ENCODE measurements at places on chromosomes 4 and X. TPM values are rescaled to one million over a fixed set of nuclear protein-coding genes. Genes with fewer than 3 reads are reported as not detected.
A peak's percentile ranks its signal among the peaks of the same experiment; 100 is the strongest.

Gene NEUROG2
- not detected for total RNA-seq

Gene ARMCX4
- 17.0 TPM for total RNA-seq

Gene AMTN
- total RNA-seq: not detected

Gene CDKN2AIP
- total RNA-seq: 24.0 TPM

Gene BGN
- total RNA-seq: 1.2 TPM

Gene UBA6
- total RNA-seq: 72.2 TPM

Gene CT45A3
- total RNA-seq: not detected

DNA sequence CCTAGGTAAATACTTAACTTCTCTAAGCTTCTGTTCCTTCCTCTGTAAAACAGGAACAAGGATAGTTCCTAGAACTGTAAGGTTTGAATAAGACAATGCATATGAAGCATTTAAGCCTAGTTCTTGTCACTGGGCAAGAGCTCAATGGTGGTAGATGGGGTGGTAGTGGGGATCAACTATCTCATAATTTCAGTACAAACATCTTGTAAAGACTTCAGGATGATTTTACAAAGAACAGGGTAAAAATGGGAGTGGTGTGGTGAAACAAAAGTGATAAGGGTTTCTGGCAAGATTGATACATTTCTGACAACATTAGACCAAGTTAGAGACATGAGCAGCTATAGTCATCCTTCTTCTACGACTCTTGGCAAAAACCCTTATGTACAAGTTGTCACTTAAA, 137.8 kb downstream of the SCFD2 start:
- no peaks in the 10 kb centered on the region for H3K4me1 ChIP-seq
- no peaks in the 10 kb centered on the region for H3K27me3 ChIP-seq
- H3K36me3 ChIP-seq: no peaks in the 10 kb centered on the region
- no peak overlapping the region for H3K4me3 ChIP-seq
- DNase-seq: no peak

- H3K4me3 ChIP-seq: no peak overlapping the region
- no peak overlapping the region for H3K27ac ChIP-seq
- no peaks in the 10 kb centered on the region for H3K36me3 ChIP-seq
- no peak for DNase-seq
- no peaks in the 10 kb centered on the region for H3K27me3 ChIP-seq
- no peaks in the 10 kb centered on the region for H3K4me1 ChIP-seq
These were observed 476.4 kb upstream of the FSTL5 start for GRCh38 chr4:162640152-162640551.

GRCh38 chr4:13537011-13537831, 7.1 kb downstream of the NKX3-2 start:
- no peak overlapping the region for H3K27ac ChIP-seq
- no peak overlapping the region for H3K4me3 ChIP-seq
- no peak for DNase-seq
- H3K36me3 ChIP-seq: no peaks in the 10 kb centered on the region
- peaks cover 99% of the 10 kb centered on the region for H3K27me3 ChIP-seq
- H3K4me1 ChIP-seq: peaks cover 4% of the 10 kb centered on the region

DNA sequence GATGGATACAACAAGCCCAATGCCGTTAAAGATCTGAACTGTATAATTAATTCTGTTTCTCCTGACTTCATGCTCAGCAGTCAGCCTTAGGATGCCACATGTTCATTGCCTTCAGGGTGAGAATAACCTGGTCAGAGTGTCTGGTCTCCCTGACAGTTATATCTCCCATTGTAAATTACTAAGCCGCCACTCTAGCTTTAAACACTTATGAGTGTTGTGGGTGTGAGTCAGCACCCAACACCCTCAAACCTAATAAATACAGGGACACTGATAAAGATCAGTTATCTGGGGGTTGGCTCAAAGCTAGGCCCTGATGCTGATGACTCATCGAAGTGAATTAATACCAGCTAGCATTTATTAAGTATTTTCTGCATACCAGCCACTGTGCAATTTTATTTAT, 64.9 kb upstream of the DYNLT3 start:
- no peaks in the 10 kb centered on the region for H3K36me3 ChIP-seq
- no peaks in the 10 kb centered on the region for H3K27me3 ChIP-seq
- no peaks in the 10 kb centered on the region for H3K4me1 ChIP-seq
- no peak overlapping the region for H3K4me3 ChIP-seq
- H3K27ac ChIP-seq: no peak overlapping the region

DNA sequence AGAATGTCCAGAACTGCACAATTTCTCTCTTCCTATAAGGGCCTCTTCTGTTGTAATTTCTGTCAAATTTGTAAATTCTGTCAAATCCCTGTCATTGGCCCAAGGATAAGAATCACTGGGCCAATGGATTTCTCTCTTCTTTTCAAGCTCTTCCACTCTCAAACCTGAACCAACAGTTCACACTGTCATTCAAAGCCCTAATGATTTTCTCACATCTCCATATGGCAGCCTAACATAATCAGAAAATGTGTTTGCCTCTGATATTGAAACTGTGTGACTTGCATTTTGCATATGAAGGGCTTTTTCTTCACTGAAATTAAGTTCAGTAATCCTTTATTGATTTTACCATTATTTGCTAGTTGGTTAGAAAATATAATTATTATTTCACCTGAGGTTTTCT, 1349.1 kb downstream of the FSTL5 start:
- no peak for DNase-seq
- no peaks in the 10 kb centered on the region for H3K4me1 ChIP-seq
- no peak overlapping the region for H3K4me3 ChIP-seq
- H3K27ac ChIP-seq: no peak overlapping the region
- no peaks in the 10 kb centered on the region for H3K27me3 ChIP-seq
- no peaks in the 10 kb centered on the region for H3K36me3 ChIP-seq

GRCh38 chr4:74659576-74660411, 134.5 kb downstream of the BTC start:
- H3K4me1 ChIP-seq: no peaks in the 10 kb centered on the region
- no peak overlapping the region for H3K4me3 ChIP-seq
- H3K27ac ChIP-seq: peak overlapping the region; percentile 44
- no peaks in the 10 kb centered on the region for H3K36me3 ChIP-seq
- H3K27me3 ChIP-seq: no peaks in the 10 kb centered on the region

DNA sequence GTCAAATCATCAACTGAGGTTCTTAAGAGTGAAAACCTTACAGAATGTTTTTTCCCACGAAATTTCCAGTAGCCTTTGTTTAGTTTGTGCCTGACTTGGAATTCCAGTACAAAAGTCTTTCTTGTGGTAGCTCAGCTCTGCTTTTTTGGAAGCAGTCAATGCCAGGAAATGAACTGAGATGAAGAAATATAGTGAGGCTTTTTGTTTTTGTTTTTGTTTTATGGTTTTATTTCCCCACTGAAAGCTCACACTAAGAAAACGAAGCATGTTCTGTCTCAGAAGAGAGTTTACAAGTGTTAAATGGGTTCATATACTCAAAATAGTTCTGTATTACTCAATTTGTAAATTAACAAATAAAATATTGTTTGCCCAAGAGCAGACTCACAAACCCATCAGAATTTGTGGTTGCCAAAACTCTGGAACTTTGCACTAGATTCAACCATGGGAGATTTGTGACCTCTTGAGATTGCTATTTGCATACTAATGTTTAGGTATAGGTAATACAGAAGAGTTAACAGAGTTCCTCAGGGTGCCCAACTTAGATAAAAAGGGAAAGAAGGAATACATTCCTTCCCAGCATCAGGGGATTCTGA, 1060.8 kb downstream of the FAT4 start:
- H3K27ac ChIP-seq: no peak overlapping the region
- no peaks in the 10 kb centered on the region for H3K27me3 ChIP-seq
- no peaks in the 10 kb centered on the region for H3K4me1 ChIP-seq
- no peak for DNase-seq

- no peak overlapping the region for H3K4me3 ChIP-seq
- peaks cover 16% of the 10 kb centered on the region for H3K36me3 ChIP-seq
- H3K4me1 ChIP-seq: no peaks in the 10 kb centered on the region
- no peaks in the 10 kb centered on the region for H3K27me3 ChIP-seq
These were observed 174.3 kb downstream of the ADGRL3 start for GRCh38 chr4:61374447-61374891.

DNA sequence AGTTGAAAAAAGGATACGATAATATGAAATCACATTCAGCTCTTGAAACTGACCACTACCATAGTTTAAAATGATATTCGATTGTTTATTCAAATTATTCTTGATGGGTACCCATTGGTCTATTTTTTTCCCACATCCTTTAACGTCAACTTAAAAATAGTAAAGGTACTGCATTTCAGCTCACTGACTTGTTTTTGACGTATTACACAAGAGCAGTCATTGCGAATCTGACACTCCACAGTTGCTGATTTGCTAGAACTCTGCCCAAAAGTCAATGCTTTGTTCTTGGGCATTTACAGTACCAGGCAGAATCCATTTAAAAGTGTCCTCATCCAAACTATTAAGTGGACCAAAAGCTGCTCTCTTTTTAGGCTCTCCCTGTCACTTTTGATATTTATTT, 1.2 kb upstream of the PDS5A start:
- no peaks in the 10 kb centered on the region for H3K27me3 ChIP-seq
- H3K4me3 ChIP-seq: peak overlapping the region; percentile 14
- no peaks in the 10 kb centered on the region for H3K4me1 ChIP-seq
- H3K27ac ChIP-seq: no peak overlapping the region
- peaks cover 19% of the 10 kb centered on the region for H3K36me3 ChIP-seq
- no peak for DNase-seq

DNA sequence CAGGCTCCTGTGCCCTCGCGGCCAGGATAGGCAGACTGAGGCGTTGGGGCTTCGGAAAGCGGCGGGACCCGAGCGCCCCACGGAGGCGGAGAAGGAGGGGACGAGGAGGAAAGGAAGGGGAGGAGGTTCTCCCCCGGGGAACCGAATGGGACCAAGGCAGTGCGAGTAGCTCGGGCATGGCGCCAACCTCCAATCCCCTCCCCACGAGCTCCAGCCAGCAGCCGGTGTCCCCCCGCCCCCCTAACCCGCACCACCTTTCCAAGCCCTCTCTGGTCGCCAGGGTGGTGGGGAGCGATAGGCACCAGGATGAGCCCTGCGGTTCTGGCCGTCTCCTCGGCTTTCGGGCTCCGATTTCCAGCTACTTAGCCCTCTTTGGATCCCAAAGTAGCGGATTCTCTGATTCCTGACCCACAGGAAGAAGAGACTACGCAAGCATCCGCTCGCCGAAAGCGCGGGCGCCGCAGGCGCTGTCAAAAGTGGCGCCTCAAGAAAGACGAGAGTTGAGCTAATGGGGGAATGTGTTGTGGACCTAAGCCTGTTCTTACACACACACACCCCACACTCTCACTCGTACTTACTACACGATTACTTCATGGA, 15.2 kb upstream of the ZIC3 start:
- peaks cover 10% of the 10 kb centered on the region for H3K4me1 ChIP-seq
- DNase-seq: peak; percentile 51
- H3K36me3 ChIP-seq: peaks cover 2% of the 10 kb centered on the region
- no peak overlapping the region for H3K27ac ChIP-seq
- H3K27me3 ChIP-seq: peaks cover 35% of the 10 kb centered on the region
- H3K4me3 ChIP-seq: peak overlapping the region; percentile 46

DNA sequence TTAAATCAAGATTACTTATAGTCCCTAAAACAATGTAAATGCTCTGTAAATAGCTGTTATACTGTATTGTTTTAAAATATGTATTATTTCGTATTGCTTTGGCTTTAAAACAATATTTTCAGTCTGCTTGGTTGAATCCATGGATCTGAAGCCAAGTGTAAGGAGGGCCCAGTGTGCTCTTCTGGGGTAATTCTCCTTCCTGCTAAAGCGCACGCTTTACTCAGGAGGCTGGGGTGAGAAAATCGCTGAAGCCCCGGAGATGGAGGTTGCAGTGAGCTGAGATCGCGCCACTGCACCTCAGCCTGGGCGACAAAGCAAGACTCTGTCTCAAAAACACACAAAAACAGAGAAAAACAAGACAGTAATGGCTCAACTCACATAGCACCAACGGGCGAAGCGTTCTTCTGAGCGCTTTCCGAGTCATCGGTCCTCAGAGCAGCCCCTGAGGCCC, 391 bp upstream of the IDUA start:
- no peak overlapping the region for H3K27ac ChIP-seq
- no peaks in the 10 kb centered on the region for H3K27me3 ChIP-seq
- no peaks in the 10 kb centered on the region for H3K36me3 ChIP-seq
- no peak for DNase-seq

- DNase-seq: no peak
- no peak overlapping the region for H3K27ac ChIP-seq
- H3K27me3 ChIP-seq: no peaks in the 10 kb centered on the region
- H3K4me1 ChIP-seq: no peaks in the 10 kb centered on the region
- no peak overlapping the region for H3K4me3 ChIP-seq
These were observed 55.5 kb upstream of the LNX1 start for GRCh38 chr4:53646795-53647194.

- peak; percentile 46 for DNase-seq
- no peak overlapping the region for H3K4me3 ChIP-seq
- H3K27me3 ChIP-seq: no peaks in the 10 kb centered on the region
- H3K36me3 ChIP-seq: peaks cover 7% of the 10 kb centered on the region
- 0 out of 2 replicates have a peak, but pooled peaks cover 3% of the 10 kb centered on the region for H3K4me1 ChIP-seq
These were observed 253.2 kb downstream of the SPRY1 start for GRCh38 chr4:123649645-123650391.

- H3K4me3 ChIP-seq: no peak overlapping the region
- no peaks in the 10 kb centered on the region for H3K36me3 ChIP-seq
- H3K4me1 ChIP-seq: no peaks in the 10 kb centered on the region
- DNase-seq: no peak
These were observed 15.2 kb downstream of the ADRA2C start for GRCh38 chr4:3781193-3781886.

DNA sequence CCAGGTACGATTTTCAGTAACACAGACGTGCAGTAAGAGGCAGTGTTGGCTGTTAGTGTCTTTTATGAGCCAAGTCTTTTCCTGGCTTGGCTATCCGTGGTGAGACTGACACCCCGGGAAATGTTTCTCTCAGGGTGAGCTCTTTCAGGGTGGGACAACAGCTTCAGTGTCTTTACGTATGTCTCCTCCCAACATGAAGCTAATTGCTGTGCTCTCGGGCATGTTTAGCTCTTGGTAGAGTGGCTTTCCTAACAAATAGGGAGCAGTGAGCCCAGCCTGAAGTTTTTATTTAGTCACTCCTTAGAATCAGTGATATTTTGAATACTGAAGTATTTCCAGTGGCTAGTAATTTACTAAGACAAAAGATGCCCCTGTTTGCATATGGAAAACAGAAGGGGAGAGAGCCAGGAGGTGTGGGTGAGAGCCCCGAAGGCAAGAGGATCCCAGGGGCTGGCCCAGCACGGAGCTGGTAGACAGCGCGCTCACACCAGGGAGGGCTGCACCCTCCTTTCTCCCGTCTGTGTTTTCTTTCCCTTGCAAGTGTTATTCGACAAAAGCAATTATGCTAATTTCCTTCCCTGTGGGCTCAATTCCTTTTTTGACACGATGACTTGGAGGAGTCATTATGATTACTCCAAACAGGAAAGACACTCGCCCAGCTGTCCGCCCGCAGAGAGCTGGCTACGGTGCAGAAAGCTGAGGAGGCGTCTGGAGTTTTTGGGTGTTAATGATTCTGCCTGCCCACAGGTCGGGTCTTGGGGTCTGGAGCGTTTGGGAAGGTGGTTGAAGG, 47.7 kb downstream of the PDGFRA start:
- peaks cover 23% of the 10 kb centered on the region for H3K36me3 ChIP-seq
- peaks cover 10% of the 10 kb centered on the region for H3K4me1 ChIP-seq
- no peak overlapping the region for H3K27ac ChIP-seq

DNA sequence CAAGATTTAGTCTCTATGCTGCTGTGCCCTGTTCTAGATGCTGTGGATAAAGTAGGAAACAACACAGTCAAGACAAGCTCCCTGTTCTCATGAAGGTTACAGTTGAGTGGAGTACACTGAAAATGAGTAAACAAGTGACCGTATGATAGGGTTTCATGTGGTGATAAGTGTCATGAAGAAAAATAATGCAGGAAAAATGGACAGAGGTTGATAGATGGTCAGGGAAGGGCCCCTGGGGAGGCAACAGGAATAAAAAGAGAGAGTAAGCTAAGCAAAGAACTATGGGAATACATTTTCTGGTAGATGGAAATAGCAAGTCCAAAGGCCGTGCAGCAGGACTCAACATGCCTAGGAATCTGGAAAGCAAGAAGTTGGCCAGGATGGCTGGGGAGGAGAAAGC, 394.0 kb downstream of the DTHD1 start:
- no peaks in the 10 kb centered on the region for H3K27me3 ChIP-seq
- no peaks in the 10 kb centered on the region for H3K36me3 ChIP-seq

Measured in H9 (cell line).